ENCODE measurements at places on chromosomes 4 and X.

- no peak for DNase-seq
Observed at GRCh38 chr4:174496631-174497432, 25.5 kb downstream of the HPGD start.

DNA sequence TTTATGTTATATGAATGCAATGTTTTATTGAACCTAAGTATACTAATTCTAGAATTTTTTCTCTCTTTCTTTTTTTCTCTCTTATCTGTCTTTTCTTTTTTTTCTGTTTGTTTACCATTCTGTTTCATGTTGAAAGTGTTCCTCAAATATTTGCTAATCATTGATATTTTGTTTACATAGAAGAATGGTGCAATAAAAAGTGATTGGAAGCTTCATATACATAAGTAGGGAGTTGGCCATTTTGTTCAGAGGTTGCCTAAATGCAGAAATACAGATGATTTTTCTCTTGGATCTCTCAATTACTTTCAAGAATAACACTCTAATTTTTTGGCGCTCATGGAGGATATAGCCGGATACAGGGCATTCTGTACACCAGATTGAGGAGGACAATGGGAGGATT lies 5.7 kb upstream of the SERTM2 start:
- DNase-seq = no peak

DNA sequence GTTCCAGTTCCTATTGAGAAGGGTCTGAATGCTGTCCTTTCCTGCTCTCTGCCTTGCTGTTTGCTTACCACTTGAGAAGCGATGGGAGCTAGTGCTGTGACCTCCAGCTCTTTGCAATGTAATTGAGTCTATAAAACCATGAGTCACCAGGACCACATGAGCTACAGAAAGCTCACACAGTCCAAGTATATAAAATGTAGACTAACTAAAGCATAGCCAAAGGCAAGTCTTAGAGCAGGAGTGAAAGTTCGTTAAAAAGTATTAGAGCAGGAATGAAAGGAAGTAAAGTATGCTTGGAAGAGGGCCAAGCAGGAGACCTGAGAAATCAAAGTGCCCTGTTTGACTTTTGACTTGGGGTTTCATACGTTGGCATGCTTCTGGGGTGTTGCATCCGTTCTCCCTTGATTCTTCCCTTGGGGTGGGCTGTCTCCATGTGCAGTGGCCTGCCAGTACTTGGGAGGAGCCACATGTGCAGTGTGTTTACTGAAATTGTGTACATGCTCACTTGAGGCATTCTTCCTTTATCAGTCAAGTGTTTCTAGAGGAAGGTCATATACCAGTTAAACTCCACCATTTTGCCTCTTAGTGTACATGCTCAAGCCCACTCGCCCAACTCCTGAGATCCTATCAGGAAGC lies 71.3 kb upstream of the KIT start:
- DNase-seq = no peak

GRCh38 chrX:13791559-13791958 lies 25.3 kb downstream of the GPM6B start:
- no peak for DNase-seq

DNA sequence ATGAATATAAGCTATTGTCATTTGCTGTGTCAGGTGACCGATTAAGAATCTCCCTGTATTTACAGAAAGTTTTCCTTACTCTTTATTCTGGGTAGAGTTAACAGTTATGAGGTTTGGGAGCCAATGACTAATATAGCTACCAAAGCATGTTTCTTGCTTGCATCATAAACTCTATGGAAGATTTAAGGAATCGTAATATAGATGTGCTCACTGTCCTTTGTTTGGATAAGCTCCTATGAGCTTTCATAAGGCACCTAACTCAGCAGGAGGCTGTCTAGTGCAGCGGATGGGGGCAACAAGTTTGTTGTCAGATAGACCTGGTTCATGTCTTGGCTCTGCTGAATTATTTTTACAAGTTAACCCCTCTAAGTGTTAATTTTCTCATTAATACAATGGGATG lies 75.0 kb upstream of the PAQR3 start:
- no peak for DNase-seq

- DNase-seq = no peak
Observed at GRCh38 chrX:39331082-39331704, 529.9 kb downstream of the MID1IP1 start.

- no peak for DNase-seq
Observed at GRCh38 chr4:114727461-114727860, 128.9 kb downstream of the UGT8 start.

DNA sequence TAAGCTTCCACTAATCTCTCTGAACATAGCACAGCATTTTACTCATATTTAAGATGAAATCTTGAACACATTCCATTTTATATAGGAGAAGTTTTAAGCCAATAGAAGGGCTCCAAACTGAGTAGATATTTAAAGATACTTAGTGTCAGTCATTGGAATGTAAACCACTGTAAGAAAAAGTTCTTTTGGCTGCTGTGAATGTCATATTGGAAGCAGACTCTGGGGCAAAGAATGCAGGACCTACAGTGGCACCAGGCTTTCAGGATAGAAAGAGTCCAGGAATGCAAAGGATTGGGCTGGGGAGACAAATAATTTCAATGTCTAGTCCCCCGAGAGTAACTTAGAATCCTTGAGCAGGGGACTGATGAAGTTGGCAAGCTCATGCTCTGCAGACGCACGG lies 1047.7 kb downstream of the STIM2 start:
- no peak for DNase-seq

DNA sequence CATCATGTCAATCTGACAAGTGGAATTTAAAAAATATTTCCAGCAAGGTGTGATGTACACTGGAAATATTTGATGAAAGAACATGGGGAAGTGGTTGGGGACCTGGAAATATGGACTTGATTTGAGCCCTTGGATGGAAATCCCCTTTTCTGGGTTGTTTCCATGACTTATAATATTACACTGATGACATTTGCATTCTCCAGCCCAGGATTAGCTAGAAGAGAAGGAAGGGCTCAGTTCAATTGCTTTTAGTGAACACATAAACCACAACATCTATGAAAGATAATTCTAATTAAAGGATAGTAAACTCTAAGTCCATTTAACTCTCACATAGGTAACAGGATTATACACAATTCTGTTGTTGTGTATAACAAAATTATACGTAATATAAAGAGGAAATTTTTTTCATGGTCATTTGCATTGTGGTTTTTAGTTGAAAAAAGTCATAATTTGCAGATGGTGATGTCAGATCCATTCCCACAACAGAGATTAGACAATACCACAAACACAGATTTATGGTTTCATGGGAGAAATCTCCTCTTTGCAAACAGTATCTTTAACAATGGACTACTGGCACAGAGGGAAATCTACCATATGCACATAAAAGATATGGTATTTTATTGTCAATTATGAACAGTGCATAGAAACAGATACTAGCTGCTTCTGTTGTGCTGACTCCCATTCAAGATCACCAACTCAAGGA lies 126.5 kb downstream of the DKK2 start:
- no peak for DNase-seq

DNA sequence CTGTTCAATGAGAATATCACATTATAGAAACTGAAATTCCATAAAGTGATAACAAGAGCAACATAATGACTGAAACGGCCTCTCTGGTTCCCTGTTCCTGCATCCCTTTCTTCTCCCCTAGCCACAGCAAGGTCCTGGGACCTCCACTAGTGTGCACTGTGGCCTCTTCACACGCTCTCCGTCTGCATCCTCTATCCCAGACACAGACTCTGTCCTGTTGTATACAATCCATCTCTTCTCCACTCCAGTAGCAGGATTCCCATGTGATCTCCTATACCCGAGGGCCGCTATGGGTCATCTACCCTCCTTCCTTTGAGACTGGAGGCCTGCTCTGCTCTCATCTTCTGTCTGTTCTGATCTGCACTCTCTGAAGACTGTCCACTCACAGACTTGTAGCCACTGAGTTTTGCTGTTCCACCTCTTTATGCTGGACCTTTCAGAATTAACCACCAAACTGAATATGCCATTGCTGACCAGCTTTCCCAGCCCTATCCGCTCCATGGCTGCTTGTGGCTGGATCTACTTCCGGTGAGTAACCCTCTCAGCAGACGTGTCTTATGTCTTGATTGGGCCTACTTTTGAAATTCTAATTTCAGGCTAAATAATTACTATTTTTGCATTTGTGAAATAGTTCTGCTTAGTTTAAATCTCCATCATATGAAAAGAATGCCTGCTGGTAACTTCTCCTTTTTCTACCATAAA lies 105.1 kb upstream of the NAP1L5 start:
- no peak for DNase-seq

DNA sequence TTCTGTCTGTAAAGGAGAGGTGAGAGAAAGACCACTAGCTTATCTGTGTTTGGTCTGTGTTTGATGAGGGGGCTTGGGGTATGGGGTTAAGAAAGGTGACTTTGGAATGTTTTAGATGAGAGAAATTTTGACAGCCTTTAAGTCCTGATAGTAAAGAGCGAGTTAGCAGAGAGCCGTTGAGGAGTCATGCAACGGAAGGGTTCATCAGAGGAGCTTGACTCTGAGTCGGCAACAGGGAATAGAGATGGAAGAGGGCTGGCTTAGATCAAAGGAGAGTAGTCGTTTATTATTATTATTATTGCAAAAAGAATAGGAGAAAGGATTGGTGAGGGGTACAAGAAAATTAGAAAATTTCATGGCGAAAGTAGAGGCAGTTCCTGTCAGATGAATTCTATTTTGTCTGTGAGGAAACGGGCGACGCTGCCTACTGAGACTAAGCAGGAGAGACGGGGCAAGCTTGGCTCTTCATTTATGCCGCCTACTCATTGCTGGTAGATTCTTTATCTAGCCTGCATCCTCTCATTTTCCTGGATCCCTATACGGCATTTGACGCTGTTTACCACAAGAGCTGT lies 473 bp upstream of the VAMP7 start:
- no peak for DNase-seq

GRCh38 chr4:82423245-82424054 lies 6.8 kb downstream of the HNRNPDL start:
- DNase-seq = no peak

DNA sequence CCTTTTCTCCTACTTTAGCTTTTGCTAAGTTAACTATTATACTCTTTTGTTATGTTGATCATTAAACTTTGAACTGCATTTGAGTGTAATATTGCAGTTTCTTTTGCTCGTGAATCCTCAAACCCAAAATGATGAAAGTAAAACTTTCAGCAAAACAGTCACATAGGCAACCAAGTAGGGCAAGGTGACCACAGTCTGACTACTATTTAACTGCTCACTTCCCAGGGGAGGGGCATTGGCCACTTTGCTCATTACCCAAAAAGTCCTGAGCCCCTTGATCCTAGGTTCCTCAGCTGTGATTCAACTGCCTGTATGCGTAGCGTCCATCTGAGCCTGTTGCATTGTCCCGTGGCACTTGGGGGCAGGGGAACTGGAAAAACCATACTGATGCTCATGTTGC lies 17.0 kb downstream of the RBMX2 start:
- no peak for DNase-seq

DNA sequence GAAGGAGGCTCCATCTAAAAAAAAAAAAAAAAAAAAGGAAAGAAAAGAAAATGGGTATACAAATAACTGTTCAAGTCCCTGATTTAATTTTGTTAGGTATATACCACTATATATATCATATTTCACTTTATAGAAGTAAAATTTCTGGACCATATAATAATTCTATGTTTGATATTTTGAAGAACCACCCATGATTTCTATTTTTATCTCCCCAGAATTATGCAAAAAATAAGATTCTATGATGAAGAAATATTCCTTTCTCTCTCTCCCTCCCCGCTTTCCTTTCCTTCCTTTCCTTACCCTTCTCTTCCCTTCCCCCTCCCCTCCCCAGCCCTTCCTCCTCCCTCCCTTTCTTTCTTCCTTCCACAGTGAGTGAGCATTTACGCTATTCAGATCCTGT lies 337.5 kb upstream of the SPANXN4 start:
- DNase-seq = no peak

DNA sequence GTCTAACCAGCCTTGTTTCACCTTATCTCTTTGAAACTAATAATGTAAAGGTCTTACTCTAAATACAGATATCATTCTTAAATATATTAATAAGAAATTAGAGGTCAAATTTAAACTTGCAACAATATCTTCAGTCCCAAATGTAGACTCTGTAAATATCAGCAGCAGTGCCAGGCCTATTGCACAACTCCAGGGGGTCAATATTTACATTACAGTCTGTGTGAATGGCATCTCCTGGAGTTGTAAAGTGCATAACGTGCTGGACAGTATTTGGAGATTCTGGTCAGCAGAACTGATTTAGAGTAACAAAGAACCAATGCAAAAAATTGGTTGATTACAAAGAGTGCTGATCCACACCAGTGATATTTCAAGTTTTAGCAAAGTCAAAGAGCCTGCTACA lies 1225.9 kb downstream of the PCDH19 start:
- no peak for DNase-seq

DNA sequence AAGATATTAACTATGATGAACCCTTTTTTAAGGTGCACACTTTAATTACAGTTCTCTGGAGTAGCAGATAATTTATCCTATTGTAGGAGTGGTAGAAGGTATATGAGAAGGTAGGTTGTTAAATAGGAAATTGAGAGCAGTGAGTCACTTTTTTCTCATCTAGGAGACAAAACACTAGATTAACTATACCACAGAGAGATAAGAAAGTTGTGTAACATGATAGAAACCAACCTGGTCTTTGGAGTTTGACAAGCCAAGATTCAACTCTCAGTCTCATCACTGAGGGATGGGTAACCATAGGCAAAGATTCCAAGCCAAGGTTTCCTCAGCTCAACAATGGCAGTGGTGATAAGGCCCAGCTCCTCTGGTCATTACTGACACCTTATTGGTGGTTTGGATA lies 104.0 kb downstream of the MAD2L1 start:
- DNase-seq = no peak

GRCh38 chrX:46620505-46620904 lies 46.9 kb downstream of the CHST7 start:
- DNase-seq = no peak

GRCh38 chr4:177511611-177512010 lies 69.4 kb upstream of the AGA start:
- no peak for DNase-seq

GRCh38 chr4:3305610-3306371 lies 13.0 kb downstream of the RGS12 start:
- DNase-seq = no peak

DNA sequence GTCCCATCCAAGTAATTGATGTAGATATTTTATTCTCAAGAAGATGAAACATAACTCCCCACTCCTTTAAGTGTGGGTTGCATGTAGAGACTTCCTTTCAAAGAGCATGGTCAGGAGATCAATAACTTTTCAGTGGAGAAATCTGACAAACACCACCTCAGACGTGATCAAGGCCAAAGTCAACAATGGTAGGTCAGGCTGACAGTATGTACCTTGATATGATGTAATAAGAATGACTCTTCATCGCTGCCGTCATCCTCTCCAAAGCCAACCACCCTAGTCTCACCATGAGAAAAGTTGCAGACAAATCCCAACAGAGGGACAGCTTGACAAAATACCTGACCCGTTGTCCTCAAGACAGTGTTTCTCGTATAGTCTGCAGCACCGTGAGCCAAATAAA lies 67.3 kb upstream of the DHRSX start:
- DNase-seq = no peak

GRCh38 chr4:148205476-148205875 lies 236.7 kb downstream of the NR3C2 start:
- DNase-seq = no peak

Measured in activated naive CD8-positive, alpha-beta T cell treated with anti-CD3 and anti-CD28 coated beads, Interleukin-2, amount 50 U/mL, for 16 hours (primary cell).